ENCODE measurements at places on chromosomes 4 and X. TPM values are rescaled to one million over a fixed set of nuclear protein-coding genes. Genes with fewer than 3 reads are reported as not detected.

GRCh38 chr4:5280828-5281227 is 229.5 kb downstream of the STK32B start:
- H3K27me3 ChIP-seq = peaks cover 4% of the 10 kb centered on the region
- H3K4me3 ChIP-seq = no peak overlapping the region
- H3K4me1 ChIP-seq = no peaks in the 10 kb centered on the region
- no peak for DNase-seq
- no peak overlapping the region for H3K27ac ChIP-seq
- H3K36me3 ChIP-seq = no peaks in the 10 kb centered on the region

- no peak overlapping the region for H3K4me3 ChIP-seq
- H3K4me1 ChIP-seq = no peaks in the 10 kb centered on the region
- no peak for DNase-seq
Measured at GRCh38 chrX:120356084-120356483, 5.8 kb upstream of the ATP1B4 start.

DNA sequence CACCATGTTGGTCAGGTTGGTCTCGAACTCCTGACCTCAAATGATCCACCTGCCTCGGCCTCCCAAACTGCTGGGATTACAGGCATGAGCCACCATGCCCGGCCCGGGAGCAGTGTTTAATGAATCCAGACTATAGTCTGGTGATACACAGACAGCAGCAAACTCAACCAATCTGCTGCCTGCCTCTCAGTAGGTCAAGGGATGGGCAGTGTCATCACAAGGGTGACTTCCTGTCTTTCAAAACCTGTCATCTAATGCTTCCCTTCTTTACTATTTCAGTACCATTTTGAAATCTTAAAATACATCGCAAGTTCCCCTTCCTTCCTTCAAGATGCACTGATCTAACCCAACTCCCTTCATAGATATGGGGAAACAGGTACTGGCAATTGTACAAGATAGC is 8.4 kb downstream of the RPL39 start:
- peaks cover 7% of the 10 kb centered on the region for H3K36me3 ChIP-seq
- no peak overlapping the region for H3K4me3 ChIP-seq
- H3K27me3 ChIP-seq = no peaks in the 10 kb centered on the region
- DNase-seq = no peak
- H3K4me1 ChIP-seq = peaks cover 11% of the 10 kb centered on the region

GRCh38 chr4:1204828-1205585 is 32.6 kb upstream of the SPON2 start:
- H3K36me3 ChIP-seq = peaks cover 9% of the 10 kb centered on the region
- peak overlapping the region; percentile 48 for H3K27ac ChIP-seq
- H3K4me3 ChIP-seq = no peak overlapping the region
- DNase-seq = no peak
- no peaks in the 10 kb centered on the region for H3K27me3 ChIP-seq
- peaks cover 34% of the 10 kb centered on the region for H3K4me1 ChIP-seq

DNA sequence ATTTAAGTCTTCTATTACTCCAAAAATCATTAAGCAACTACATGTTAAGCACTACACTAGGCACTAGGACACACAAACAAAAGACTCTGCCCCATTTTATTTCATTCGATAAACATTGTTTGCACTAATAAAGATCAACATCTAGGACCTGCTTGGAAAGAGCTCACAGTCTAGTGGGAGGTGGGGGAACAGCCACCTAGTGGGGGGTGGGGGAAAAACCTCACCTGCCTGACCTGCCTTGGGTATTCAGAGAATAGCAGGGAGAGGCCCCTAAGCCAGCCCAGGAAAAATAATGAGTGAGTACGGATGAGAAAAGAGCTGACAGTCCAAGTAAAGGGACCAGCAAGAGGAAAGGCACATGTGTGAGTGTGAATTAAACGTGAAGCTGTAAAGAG is 52.2 kb downstream of the PRDM5 start:
- H3K27me3 ChIP-seq = no peaks in the 10 kb centered on the region
- no peak overlapping the region for H3K4me3 ChIP-seq
- no peaks in the 10 kb centered on the region for H3K36me3 ChIP-seq

ARMCX1 gene
- total RNA-seq = 0.45 TPM

- H3K4me1 ChIP-seq = peaks cover 23% of the 10 kb centered on the region
- no peaks in the 10 kb centered on the region for H3K27me3 ChIP-seq
- no peak overlapping the region for H3K27ac ChIP-seq
- DNase-seq = no peak
- no peak overlapping the region for H3K4me3 ChIP-seq
Measured at GRCh38 chr4:81465406-81466340, 6.0 kb downstream of the RASGEF1B start.

SLC6A8 gene
- 1.9 TPM for total RNA-seq

BEX4 gene
- 23.3 TPM for total RNA-seq

DNA sequence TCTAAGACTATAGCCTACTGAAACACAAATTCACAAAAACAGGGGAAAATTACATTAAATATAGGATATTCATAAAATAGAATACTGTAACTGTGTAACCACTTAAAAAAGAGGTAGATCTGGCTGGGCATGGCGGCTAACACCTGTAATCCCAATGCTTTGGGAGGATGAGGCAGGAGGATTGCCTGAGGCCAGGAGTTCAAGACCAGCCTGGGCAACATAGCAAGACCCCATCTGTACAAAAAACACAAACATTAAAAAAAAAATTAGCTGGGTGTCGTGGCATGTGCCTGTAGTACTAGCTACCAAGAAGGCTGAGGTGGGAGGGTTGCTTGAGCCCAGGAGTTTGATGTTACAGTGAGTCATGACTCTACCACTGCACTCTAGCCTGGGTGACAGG is 33.4 kb downstream of the RPS6KA3 start:
- H3K27me3 ChIP-seq = no peaks in the 10 kb centered on the region
- peaks cover 49% of the 10 kb centered on the region for H3K36me3 ChIP-seq
- H3K4me1 ChIP-seq = peaks cover 10% of the 10 kb centered on the region

GRCh38 chr4:70531981-70532380 is 13.6 kb downstream of the AMTN start:
- no peak for DNase-seq
- no peaks in the 10 kb centered on the region for H3K4me1 ChIP-seq
- H3K27me3 ChIP-seq = peaks cover 8% of the 10 kb centered on the region

CHRNA9 gene
- 0.55 TPM for total RNA-seq

DNA sequence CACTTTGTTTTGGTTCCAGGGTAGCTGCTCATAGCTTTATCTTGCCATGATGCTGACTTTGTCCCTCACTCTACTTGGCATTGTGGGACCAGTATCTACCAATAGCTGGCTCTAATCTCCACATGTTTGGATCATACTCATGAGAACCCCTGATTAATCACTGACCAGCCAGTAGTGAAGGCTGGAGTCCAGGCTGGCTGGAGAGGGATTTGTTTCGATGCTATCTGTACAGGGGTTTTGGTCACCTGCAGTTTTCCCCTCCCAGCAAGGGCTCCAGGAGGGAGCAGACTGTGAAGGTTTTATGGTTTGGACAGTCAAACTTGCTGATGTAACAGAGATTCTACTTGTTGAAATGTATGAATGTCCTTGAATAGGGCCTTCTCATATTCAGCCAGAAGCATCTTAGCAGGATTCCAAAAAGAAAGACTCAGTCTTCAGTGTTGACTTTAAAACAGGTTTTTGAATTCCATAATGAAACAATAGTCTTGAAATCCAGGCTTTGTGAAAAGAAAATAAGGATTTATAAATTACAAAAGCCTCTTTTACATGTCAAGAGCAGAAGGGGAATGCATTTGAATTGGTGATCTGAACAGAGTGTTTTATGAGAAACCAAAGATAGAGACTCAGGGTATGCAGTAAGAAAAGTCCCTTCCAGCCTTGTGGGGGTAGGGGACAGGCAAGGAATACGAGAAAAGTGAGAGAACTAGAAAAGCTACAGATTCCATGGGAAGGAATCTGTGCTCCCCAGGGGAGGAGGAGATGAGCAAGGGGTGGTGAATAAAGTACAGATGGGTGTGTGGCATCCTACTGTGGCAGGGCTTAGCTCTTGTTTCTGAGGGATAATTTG is 103.1 kb upstream of the SHISA3 start:
- H3K27ac ChIP-seq = no peak overlapping the region
- DNase-seq = no peak
- no peak overlapping the region for H3K4me3 ChIP-seq
- H3K4me1 ChIP-seq = no peaks in the 10 kb centered on the region
- H3K36me3 ChIP-seq = no peaks in the 10 kb centered on the region

- H3K27me3 ChIP-seq = no peaks in the 10 kb centered on the region
- H3K4me3 ChIP-seq = no peak overlapping the region
- no peak for DNase-seq
- no peak overlapping the region for H3K27ac ChIP-seq
- H3K4me1 ChIP-seq = no peaks in the 10 kb centered on the region
Measured at GRCh38 chr4:166045457-166045856, 172.4 kb downstream of the TLL1 start.

GRCh38 chrX:140724309-140724708 is 14.8 kb downstream of the LINC00632 start:
- H3K27ac ChIP-seq = no peak overlapping the region
- no peak for DNase-seq
- no peak overlapping the region for H3K4me3 ChIP-seq
- H3K27me3 ChIP-seq = no peaks in the 10 kb centered on the region
- no peaks in the 10 kb centered on the region for H3K36me3 ChIP-seq

FMR1NB gene
- total RNA-seq = not detected

GRCh38 chr4:78288327-78288726 is 231.2 kb downstream of the FRAS1 start:
- H3K36me3 ChIP-seq = no peaks in the 10 kb centered on the region
- no peak overlapping the region for H3K4me3 ChIP-seq
- H3K27me3 ChIP-seq = peaks cover 52% of the 10 kb centered on the region
- H3K27ac ChIP-seq = no peak overlapping the region

DNA sequence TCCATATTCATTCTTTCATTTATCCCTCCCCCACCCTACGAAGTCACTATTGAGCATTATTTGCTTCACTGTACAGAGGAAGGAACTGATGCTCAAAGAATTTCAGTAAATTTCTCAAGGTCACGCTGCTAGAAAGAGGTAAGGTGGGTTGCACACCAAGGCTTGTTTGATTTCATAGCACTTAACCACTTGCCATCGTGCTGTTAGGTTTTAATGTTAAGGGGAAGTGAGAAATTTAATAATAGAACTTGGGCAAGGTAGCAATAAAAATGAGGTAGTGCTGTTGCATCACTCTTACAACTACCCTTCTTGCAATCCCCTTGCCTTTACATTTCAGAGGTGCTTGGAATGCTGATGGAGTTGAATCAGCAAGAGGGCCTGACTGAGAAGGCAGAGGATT is 343.1 kb downstream of the MID1IP1 start:
- no peak for DNase-seq
- H3K4me3 ChIP-seq = no peak overlapping the region
- no peaks in the 10 kb centered on the region for H3K27me3 ChIP-seq
- no peak overlapping the region for H3K27ac ChIP-seq
- no peaks in the 10 kb centered on the region for H3K4me1 ChIP-seq

CXCL11 gene
- total RNA-seq = not detected

DNA sequence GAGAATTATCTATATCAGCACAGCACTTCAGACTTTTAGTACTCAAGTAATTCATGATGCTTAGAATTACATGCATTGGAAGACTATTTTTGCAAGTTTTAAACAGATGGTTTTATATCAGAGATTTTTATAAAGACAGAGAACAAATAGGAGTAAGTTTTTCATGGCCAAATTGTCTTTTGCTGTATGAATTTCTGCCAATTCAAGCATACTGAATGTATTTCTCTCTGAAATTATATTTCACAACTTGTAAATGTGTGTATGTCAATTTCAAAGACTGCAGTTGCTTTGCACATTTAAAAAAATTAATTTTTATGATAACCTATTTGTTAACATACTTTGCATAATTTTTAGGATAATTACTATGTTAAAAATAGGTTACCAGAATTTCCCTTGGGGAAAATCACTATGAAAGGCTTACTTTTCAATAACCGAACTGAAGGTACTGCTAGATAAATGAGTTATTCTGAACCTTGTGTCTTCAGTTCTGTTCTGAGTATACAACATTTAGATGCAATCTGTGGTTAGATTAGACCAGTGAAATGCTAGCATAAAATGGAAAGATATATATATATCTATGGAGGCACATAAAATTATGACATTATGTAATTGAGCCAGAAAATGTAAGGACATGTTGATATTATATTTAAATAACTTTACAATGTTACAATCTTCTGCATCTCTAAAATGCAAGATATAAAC is 1344.2 kb upstream of the PABPC4L start:
- no peak for DNase-seq
- no peaks in the 10 kb centered on the region for H3K27me3 ChIP-seq
- no peak overlapping the region for H3K4me3 ChIP-seq
- H3K4me1 ChIP-seq = no peaks in the 10 kb centered on the region
- no peaks in the 10 kb centered on the region for H3K36me3 ChIP-seq

DNA sequence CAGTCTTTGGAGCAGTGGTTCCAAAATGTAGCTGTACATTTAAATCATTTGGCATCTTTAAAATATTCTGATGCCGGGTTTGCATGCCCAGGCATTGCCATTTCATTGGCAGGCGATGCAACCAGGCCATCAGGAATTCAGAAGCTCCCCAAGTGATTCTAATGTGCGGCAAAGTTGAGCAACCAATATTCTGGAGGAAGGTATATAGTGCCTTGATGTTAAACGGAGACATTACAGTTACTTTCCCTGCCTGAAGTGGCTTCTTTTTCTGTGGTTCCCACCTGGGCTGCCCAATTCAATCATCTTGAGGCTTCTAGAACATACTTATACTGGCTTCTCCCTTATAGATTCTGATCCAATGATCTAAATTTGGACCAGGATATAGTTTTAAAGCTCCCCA is 68.7 kb upstream of the PGM2 start:
- H3K4me3 ChIP-seq = no peak overlapping the region
- no peaks in the 10 kb centered on the region for H3K36me3 ChIP-seq
- no peak for DNase-seq
- peaks cover 8% of the 10 kb centered on the region for H3K4me1 ChIP-seq
- H3K27me3 ChIP-seq = peaks cover 3% of the 10 kb centered on the region
- H3K27ac ChIP-seq = no peak overlapping the region

GRCh38 chr4:125432078-125432477 is 117.3 kb downstream of the FAT4 start:
- no peaks in the 10 kb centered on the region for H3K4me1 ChIP-seq
- no peak for DNase-seq
- H3K4me3 ChIP-seq = no peak overlapping the region

DNA sequence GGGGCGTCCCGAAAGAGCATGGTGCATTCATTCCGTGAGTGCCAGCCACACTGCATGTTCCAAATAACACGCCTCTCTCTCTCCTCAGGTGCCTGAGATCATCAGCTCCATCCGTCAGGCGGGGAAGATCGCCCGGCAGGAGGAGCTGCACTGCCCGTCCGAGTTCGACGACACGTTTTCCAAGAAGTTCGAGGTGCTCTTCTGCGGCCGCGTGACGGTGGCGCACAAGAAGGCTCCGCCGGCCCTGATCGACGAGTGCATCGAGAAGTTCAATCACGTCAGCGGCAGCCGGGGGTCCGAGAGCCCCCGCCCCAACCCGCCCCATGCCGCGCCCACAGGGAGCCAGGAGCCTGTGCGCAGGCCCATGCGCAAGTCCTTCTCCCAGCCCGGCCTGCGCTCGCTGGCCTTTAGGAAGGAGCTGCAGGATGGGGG is 54.2 kb downstream of the PTTG2 start:
- H3K27ac ChIP-seq = no peak overlapping the region
- no peak for DNase-seq
- H3K27me3 ChIP-seq = no peaks in the 10 kb centered on the region
- H3K4me3 ChIP-seq = no peak overlapping the region
- H3K4me1 ChIP-seq = peaks cover 7% of the 10 kb centered on the region

- DNase-seq = no peak
- H3K4me1 ChIP-seq = no peaks in the 10 kb centered on the region
- no peaks in the 10 kb centered on the region for H3K36me3 ChIP-seq
Measured at GRCh38 chrX:55841962-55842752, 124.6 kb downstream of the RRAGB start.

SATL1 gene
- not detected for total RNA-seq
